ENCODE measurements at places on chromosomes 6 and 20. TPM values are rescaled to one million over a fixed set of nuclear protein-coding genes. Genes with fewer than 3 reads are reported as not detected.

Gene KHDRBS2
- polyA plus RNA-seq, result not detected

Gene CD24
- polyA plus RNA-seq, result 10.2 TPM

DNA sequence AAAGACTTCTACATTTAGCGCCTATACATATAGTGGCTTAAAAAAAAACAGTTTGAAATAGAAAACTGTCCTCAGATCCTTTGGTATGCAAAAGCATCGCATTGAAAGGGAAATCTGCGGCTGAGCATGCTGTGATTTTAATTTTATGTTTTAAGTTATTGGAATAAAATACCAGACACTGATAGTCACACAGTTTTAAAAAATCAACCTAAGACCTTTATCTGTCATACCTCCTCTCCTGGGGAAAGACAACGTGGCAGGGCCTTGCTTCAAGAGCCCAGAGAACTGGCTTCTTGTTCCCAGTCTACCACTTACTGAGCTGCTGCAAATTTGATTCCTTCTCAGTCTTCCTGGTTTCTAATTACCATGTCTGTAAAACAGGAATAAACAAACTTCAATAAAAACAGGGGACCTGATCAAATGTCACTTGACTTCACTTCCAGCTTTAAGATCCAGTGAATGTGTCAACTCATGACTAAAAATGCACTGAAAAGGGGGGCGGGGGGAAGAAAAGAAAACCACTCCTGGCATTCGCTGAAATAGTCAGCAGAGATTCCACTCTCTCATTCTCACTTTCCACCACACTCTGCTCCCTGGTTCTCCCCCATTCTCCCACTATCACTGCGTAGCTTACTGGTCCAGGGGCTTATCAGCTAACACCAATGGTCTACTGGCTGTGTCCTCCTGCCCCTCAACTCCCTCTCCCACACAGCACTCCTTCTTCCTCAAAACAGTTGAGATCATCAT is 494.7 kb upstream of the MARCKS start:
- no peak for DNase-seq
- H3K4me3 ChIP-seq, result no peak overlapping the region
- H3K27ac ChIP-seq, result no peak overlapping the region
- H3K36me3 ChIP-seq, result no peaks in the 10 kb centered on the region
- no peaks in the 10 kb centered on the region for H3K27me3 ChIP-seq

DNA sequence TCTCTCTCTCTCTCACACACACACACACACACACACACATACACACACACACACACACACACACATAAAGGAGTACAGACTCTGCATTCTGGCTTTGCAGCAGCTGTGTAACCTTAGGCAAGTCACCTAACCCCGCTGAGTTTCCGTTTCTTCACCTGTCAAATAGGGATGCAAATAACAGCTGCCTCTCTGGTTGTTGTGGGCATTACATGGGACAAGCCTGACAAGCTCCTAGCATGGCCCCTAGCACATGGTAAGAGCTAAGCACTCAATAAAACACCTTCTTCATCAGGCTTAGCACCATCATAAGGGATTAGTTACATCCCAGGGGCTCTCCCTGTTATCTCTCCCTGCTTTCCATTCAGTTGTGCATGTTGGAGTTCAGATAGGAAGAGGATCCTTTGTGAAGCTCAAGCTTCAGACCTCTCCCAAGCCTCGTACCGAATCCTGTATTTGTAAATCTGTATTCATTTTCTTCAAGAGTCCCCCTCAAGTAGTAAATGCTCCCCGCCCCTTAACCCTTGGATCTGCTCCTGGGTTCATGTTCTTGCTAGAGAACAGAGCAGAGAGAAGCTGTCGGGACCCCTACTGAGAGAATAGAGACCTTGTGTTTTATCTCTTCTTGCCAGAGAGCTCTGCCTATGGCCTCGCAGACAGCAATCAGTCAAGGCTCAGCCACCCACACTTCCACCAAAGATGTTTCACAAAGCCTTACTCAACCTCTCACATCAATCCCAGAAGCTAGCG is 2.2 kb downstream of the SLC13A3 start:
- no peak overlapping the region for H3K27ac ChIP-seq
- H3K27me3 ChIP-seq, result peaks cover 3% of the 10 kb centered on the region
- H3K4me3 ChIP-seq, result no peak overlapping the region
- no peak for DNase-seq
- no peaks in the 10 kb centered on the region for H3K36me3 ChIP-seq
- no peaks in the 10 kb centered on the region for H3K4me1 ChIP-seq

- H3K36me3 ChIP-seq, result no peaks in the 10 kb centered on the region
- no peak overlapping the region for H3K27ac ChIP-seq
- DNase-seq, result no peak
- H3K4me1 ChIP-seq, result peaks cover 3% of the 10 kb centered on the region
These were observed 731 bp upstream of the DNPH1 start for GRCh38 chr6:43229803-43230620.

DNA sequence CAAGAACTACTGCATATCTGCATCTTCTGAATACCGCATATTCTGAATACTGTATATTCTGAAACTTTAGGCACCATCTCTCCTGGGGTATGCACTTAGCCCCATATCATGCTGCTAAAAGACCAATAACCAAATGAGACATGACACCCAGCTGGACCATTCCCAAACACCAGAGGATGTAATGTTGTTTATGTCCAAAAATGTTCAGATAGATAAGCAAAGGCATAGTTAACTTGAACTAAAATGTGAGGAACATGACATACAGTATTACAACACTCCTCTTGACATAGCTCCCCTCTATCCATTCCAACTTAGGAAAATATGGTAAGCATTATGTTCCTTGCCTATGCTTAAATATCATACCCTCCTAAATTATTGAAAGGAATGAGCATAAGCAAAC is 127.3 kb downstream of the TENT5A start:
- no peak overlapping the region for H3K27ac ChIP-seq
- no peaks in the 10 kb centered on the region for H3K27me3 ChIP-seq
- no peaks in the 10 kb centered on the region for H3K36me3 ChIP-seq
- no peak overlapping the region for H3K4me3 ChIP-seq

- H3K4me3 ChIP-seq, result no peak overlapping the region
- H3K27me3 ChIP-seq, result no peaks in the 10 kb centered on the region
- no peak for DNase-seq
- no peaks in the 10 kb centered on the region for H3K36me3 ChIP-seq
These were observed 131.9 kb downstream of the SLC24A3 start for GRCh38 chr20:19344341-19344740.

All from endothelial cell of umbilical vein (primary cell).